ENCODE measurements at places on chromosomes 2 and 18. TPM values are rescaled to one million over a fixed set of nuclear protein-coding genes. Genes with fewer than 3 reads are reported as not detected.

The AOX1 gene
- 119 TPM for total RNA-seq

The TMEM200C gene
- 6.1 TPM for total RNA-seq

The LONRF2 gene
- total RNA-seq = 11.2 TPM

The LCT gene
- not detected for total RNA-seq

The TMEM198 gene
- total RNA-seq = 4.4 TPM

The NCKAP5 gene
- total RNA-seq = 3.9 TPM

The ALK gene
- 0.20 TPM for total RNA-seq

The ANKRD12 gene
- 62.8 TPM for total RNA-seq

The ZNF892 gene
- 7.8 TPM for total RNA-seq

The CD8B gene
- 4.1 TPM for total RNA-seq

The LCLAT1 gene
- 40.7 TPM for total RNA-seq

The POTEI gene
- 0.03 TPM for total RNA-seq

The POTEJ gene
- total RNA-seq = not detected

The GALNT13 gene
- 0.23 TPM for total RNA-seq

The TRAK2 gene
- total RNA-seq = 63.8 TPM

The ODC1 gene
- 48.7 TPM for total RNA-seq

The CPO gene
- total RNA-seq = 0.23 TPM

The TEKT4 gene
- 0.14 TPM for total RNA-seq

The CRYGD gene
- not detected for total RNA-seq

The CNTNAP5 gene
- total RNA-seq = 31.7 TPM

The GPR45 gene
- total RNA-seq = not detected

The OTOS gene
- not detected for total RNA-seq

The IL36RN gene
- total RNA-seq = not detected

The MTHFD2 gene
- 26.2 TPM for total RNA-seq

The CD8A gene
- 11.3 TPM for total RNA-seq

The COPS8 gene
- total RNA-seq = 48.1 TPM

The GAREM2 gene
- total RNA-seq = 4.9 TPM

The NCK2 gene
- total RNA-seq = 160 TPM

The SNORC gene
- total RNA-seq = 7.7 TPM

The STRADB gene
- 52.2 TPM for total RNA-seq

The GKN2 gene
- total RNA-seq = not detected

The ATG16L1 gene
- 35.0 TPM for total RNA-seq

The CMPK2 gene
- 2.9 TPM for total RNA-seq

The FKBP7 gene
- 9.1 TPM for total RNA-seq

The NPHP1 gene
- total RNA-seq = 8.6 TPM

The GALNT5 gene
- total RNA-seq = 11.7 TPM

The VSNL1 gene
- 0.23 TPM for total RNA-seq

The FBXO41 gene
- total RNA-seq = 8.5 TPM

The SIX2 gene
- total RNA-seq = not detected

The ERBB4 gene
- 0.43 TPM for total RNA-seq

The DNAJC5G gene
- not detected for total RNA-seq

The ZNF514 gene
- total RNA-seq = 25.4 TPM

The NLRC4 gene
- total RNA-seq = 1.9 TPM

The RPL31 gene
- 966 TPM for total RNA-seq

The ABCG8 gene
- total RNA-seq = 2.6 TPM

The STARD6 gene
- not detected for total RNA-seq

The ACTG2 gene
- 2,669 TPM for total RNA-seq

The PPIL3 gene
- total RNA-seq = 38.4 TPM

The ECEL1 gene
- total RNA-seq = 0.35 TPM

The MFSD6 gene
- 62.9 TPM for total RNA-seq

The HJURP gene
- total RNA-seq = 1.9 TPM

The PHLPP1 gene
- total RNA-seq = 33.2 TPM
